ENCODE measurements at places on chromosomes 7 and 10.

DNA sequence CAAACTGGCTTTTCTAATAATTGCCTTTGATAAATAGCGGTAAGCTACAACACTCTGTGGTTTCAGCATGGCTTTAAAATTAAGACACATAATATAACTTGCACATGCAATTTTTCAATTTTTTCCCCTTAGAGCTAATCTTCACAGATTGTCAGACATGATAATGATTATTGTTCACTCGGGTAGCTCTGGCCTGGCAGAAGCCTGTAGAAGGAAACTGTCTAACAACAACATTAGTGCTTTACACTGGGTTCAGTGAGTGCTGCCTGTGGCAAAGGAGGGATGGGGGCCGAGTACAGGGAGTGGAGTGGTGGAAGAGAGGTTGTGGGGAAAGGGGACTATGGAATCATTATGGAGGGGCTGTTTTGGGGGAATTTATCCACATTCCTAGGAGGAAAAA is 67.2 kb upstream of the AUTS2 start:
- no peak for DNase-seq

DNA sequence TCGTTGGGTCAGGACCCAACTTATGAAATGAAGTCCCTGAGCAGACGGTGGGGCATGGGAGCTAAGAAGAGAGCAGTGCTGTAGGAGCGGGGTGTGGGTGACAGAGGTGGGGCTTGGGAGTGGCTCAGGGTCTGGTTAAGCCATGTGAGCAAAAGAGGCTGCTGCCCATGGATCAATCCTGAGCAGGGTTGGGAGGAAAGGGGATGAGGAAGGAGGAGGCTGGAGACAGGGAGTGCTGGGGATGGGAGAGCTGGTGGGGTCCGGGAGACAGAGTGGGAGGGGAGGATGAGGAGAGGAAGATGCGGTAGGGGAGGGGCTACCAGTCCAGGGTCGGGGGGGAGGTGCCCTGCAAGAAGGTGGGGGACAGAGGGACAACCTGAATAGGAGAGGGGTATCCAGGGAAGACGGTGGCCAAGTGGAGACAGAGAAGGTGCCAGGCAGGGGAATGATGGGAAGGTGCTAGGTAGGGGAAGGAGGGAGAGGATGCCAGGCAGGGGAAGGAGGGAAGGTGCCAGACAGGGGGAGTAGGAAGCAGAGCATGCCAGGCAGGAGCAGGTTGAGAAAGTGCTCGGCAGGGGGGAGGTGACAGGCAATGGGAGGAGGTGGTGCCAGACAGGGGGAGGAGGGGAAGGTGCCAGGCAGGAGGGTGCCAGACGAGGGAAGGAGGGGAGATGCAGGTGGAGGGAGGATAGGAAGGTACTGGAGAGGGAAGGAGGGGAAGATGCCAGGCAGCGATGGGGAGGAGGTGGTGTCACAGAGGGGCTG is 27.5 kb upstream of the SMARCD3 start:
- DNase-seq, result no peak

GRCh38 chr7:124779194-124779593 is 13.6 kb upstream of the GPR37 start:
- no peak for DNase-seq

GRCh38 chr10:130140425-130140824 is 4.2 kb downstream of the GLRX3 start:
- DNase-seq, result no peak

GRCh38 chr10:84429926-84430520 is 101.6 kb downstream of the CCSER2 start:
- peak; percentile 23 for DNase-seq

GRCh38 chr7:102188746-102189145 is 97.9 kb upstream of the SH2B2 start:
- DNase-seq, result no peak

- DNase-seq, result no peak
Observed at GRCh38 chr7:17421941-17422340, 123.5 kb downstream of the AHR start.

DNA sequence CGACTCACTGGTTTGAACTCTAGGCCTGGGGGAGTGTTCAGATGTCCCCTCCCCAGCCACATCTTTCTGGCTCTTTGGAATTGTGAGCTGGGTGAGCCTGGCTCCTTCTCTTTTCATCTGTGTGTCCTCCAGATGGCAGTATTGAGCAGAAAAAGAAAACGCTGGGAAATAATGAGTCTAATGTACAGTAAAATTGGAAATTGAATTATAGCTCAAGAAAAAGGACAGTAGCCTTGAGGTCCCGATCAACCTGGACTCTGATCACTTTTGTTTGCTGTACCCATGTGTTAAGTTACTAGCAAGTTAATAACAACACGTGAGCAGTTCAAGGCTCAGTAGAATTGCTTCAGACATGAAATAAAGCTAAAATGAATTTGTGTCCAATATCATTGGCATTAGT is 77.9 kb downstream of the SNX10 start:
- DNase-seq, result peak; percentile 56

DNA sequence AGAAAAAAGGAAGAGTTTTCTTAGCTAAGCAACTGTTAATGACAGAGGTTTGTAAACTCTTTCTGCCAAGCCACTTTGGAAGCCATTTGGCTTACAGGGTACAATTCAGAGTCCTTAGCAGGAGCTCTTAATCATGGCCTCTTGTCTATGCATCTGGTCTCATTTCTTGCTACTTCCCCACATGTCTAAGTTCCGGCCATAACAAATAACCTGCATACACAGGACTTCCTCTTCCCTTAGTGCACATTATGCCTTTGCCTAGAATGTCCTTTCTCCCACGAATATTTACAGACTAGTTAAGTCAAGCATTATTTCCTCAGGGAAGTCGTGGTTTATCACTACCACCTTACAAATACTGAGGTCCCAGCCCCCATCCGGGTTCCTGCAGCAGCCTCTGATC is 8.6 kb upstream of the UPF2 start:
- DNase-seq, result no peak

GRCh38 chr7:151671514-151671913 is 151.8 kb upstream of the RHEB start:
- no peak for DNase-seq

- no peak for DNase-seq
Observed at GRCh38 chr7:70301673-70302185, 703.5 kb downstream of the AUTS2 start.

DNA sequence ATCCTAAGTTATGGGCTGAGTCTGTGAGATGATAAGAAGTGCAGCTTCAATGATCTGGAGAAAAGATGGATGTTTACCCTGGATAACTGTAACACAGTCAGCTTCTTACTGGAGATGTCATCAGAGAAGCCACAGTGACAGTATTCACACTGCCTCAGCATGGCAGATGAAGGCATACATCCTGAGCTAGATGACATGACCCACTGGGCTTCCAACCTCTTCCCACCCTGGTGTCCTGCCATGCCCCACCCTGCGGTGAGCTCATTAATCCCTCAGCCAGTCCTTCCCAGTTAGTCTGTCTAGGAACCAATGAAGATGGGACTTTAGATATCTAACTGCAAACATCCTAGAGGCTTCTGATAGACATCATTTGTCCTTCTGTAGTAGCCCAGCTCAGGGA is 213.8 kb downstream of the TAX1BP1 start:
- DNase-seq, result no peak

- no peak for DNase-seq
Observed at GRCh38 chr7:3289996-3290395, 11.1 kb upstream of the SDK1 start.

- DNase-seq, result no peak
Observed at GRCh38 chr7:70408891-70409290, 723.1 kb upstream of the GALNT17 start.

GRCh38 chr10:101934686-101935305 is 91.2 kb upstream of the KCNIP2 start:
- no peak for DNase-seq

All from naive thymus-derived CD4-positive, alpha-beta T cell (primary cell).